Activated CD4-positive, alpha-beta memory T cell treated with anti-CD3 and anti-CD28 coated beads for 36 hours (primary cell): ENCODE measurements at places on chromosomes 11 and 22.

- DNase-seq, result no peak
Measured at GRCh38 chr11:1708716-1709115, 11.7 kb downstream of the KRTAP5-6 start.

- no peak for DNase-seq
Measured at GRCh38 chr11:44498089-44498871, 67.2 kb upstream of the CD82 start.

- DNase-seq, result no peak
Measured at GRCh38 chr11:34332524-34332923, 25.3 kb downstream of the ABTB2 start.

- DNase-seq, result no peak
Measured at GRCh38 chr22:27216444-27216843, 559.1 kb downstream of the MIAT start.

DNA sequence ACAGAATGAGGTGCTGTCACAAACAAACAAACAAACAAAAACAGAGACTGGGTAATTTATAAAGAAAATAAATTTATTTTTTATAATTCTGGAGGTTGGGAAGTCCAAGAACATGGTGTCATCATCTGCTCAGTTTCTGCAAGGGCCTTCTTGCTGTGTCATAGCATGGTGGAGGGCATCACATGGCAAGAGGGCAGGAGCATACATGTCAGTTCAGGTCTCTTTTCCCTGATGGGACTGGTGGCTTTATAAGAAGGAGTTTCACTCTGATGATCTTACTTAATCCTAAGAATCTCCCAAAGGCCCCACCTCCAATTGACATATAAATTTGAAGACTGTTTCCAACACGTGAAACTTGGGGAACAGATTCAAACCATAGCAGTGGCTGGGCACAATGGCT is 135.7 kb downstream of the NECTIN1 start:
- no peak for DNase-seq

DNA sequence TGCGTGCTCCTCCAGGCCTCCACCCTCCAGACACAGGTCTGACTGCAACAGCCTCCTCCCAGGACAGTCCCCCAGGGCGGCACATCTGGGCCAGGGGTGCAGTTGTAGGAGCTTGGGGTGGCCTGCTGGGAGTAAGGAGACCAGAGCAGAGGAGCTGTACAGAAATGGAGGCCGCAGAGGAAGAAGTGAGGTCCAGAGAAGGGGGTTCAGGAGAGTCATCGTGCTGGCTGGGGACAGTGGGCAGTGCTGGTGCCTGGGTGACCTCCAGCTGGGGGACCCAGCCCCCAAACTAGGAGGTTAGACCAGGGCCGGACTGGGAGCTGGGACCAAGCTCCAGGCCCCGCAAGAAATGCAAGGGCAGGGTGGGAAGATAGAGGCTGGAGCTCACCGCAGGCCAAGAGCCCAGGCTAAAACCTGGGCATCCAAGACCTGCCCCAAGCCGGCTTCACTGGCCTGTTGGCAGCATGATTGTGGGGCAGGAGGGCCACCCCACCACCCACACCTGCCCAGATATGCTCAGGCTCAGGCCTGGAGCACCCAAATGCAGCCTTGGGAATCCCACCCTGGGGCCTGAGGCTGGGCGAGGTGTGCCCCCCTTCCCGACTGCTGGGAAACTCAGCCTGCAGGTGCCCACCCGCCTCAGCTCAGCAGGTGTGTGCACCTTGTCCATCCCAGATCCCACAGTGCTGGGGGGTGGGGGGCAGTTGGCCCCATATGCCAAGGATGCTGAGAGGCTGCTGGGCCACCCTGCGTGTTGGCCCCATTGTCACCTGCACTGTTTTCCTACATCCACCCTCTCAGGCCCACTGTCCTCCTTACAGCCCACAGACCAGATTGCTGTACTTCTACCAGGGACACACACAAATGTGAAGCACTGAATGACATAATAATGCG is 96.9 kb downstream of the MORC2 start:
- no peak for DNase-seq

- DNase-seq, result no peak
Measured at GRCh38 chr11:56273854-56274253, at the start of gene OR5T1. TSS of gene OR5T1 (plus strand) at chr11:56274154. CDS start at chr11:56275639, 1,485 bp downstream.

- DNase-seq, result no peak
Measured at GRCh38 chr11:71311176-71311925, 59.0 kb upstream of the SHANK2 start.

- DNase-seq, result peak; percentile 56
Measured at GRCh38 chr11:65439331-65440181, 17.0 kb downstream of the NEAT1 start.

- no peak for DNase-seq
Measured at GRCh38 chr11:95279921-95280868, 49.2 kb upstream of the SESN3 start.

GRCh38 chr11:91947215-91947820 is 277.3 kb upstream of the FAT3 start:
- no peak for DNase-seq

DNA sequence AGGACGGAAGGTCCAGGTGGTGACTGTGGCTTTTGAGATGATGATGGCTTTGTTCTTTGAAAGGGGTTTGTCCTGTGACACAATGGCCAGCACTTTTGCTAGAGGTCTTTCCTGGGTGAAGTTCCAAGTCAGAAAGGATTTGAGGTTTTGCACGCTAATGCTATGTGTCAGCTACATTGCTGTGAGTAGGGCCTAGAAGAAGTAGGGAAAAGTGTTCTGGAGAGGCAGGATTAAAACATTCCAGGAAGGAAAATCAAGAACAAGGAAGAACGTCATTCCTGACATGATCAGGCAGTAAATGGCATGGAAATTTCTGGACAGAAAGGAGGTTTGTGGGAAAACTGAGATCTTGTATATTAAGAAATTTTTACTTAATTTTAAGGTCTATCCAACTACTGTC is 290.7 kb downstream of the NTM start:
- DNase-seq, result no peak

DNA sequence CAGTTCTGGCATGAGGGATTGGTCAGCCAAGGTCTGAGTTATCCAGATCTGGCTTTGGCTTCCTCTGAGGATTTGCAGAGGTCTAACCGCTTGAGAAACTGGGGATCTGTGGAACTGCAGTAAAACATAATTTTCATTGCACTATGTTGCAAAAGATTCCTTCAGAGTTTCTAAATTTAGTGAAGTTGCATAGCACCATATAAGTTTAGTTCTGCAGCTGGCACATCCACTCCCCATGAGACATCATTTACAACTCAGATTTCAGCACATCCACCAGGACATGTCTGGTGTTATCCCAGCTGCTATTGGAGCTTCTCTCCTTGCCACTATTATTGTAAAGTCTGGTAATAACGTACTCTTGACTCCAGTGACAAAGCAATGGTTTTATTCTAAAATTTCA is 181.5 kb downstream of the CWF19L2 start:
- no peak for DNase-seq

DNA sequence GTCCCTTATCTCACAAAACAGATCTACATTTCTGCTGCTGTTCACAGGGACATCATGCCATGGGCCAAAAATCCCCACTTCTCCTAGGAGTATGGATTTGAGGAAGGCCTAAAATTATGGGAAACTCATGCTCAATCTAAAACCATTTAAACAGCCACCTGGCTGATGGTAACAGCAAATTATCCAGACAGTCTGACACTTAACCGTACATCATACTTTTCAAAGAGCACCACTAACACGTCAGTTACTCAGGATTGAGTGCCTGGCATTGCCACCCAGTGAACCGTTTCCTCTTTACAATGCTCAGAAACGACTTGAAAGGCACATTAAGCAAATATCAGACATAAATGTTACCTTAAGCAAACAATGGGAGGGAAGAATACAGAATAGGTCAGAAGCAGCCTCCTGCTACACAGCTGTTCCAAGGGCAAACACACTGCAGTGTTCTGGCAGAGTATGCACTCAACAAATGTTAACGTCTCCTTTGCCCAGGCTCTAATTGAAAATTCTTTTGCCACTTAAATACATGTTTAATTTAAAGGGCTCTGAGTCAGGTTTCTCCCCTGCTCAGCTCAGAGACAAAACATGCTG is 18.8 kb upstream of the SLC36A4 start:
- no peak for DNase-seq

GRCh38 chr11:59011655-59012397 is 72.5 kb downstream of the GLYATL1 start:
- no peak for DNase-seq

GRCh38 chr11:65279741-65280440 is 18.1 kb downstream of the POLA2 start:
- peak; percentile 79 for DNase-seq

DNA sequence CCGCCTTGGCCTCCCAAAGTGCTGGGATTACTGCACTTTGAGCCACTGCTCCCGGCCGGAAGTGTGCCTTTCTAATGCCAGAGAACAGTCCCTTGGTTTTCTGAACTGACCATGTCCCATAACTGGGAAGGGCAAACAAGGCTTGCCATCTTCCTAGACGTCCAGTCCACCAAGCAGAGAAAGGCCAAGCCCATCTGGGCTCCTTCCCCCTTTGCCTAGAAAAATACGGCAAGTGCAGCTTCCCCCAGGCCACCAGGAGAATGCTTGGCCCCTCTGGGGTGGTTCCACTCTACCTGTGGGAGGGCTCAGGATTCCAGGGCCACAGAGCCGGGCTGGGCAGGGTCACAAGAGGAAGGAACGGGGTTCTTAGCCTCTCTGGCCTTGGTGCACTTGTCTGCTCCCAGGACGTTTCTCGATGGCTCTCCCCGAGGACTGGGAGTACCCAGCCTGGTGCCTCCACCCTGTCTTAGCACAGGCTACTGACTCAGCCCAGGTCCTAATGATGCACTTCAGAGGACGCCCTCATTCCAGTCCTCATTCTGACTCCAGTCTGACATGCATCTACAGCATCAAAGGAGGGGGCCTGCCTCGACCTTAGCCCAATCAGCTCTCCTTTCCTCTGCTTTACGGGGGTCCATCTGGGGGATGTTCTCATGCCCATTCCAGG is 1.2 kb downstream of the USP2 start:
- DNase-seq, result no peak

DNA sequence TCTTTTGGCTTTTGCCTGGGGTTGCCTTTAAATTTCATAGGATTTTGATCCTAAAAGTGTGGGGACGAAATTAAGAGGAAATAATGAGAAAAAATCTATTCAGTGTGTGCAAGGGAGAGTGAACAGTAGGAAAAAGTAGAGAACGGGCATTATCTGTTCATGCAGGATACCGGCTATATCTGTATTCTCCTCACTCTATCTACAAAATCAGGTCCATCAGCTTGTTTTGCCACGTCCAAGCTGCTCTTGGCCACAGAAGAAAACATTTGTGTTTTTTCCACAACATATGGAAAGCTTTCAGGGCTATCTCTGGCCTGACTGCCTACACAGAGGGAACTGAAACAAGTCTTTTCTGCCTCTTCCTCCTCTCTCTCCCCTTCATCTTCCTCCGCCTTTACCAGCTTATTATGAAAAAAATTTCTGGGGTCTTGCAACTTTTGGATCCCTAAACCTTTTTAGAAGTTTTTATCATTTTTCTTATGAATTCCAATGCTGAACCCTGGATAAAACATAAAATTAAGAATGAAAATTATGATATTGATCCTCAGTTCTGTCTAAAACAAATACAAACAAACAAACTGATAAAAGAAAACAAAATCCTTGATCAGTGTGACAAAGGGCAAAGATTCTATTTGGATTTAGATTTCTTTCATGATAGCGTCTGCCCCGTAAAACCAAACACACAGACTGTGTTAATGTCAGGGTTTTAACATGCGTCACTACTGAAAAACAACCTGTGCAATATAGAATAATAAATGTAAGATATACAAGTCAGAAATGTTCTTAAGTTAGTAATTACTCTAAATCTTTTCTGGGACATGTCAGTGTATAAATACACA is 219.7 kb downstream of the CNTN5 start:
- DNase-seq, result no peak

DNA sequence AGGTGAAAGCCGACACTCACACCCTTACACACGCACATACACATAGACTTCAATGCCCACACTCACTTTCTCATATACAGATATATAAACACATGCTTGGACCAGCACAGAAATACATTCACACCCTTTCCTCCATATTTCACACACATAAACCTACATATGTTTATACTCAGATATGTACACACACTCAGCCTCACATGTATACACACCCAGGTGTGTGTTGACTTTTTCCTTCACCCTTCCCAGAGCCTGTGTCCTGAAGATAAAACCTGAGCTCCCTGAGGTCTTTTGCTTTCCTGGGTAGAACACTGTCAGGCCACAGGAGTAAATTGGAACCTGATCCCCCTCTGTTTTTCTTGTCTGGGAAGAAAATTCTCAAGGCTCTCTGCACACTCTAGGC is 62.8 kb downstream of the INSC start:
- DNase-seq, result no peak

GRCh38 chr22:23180893-23181720 is 798 bp downstream of the BCR start:
- peak; percentile 47 for DNase-seq

GRCh38 chr11:16812274-16812673 is 73.8 kb downstream of the C11orf58 start:
- DNase-seq, result no peak

GRCh38 chr11:117180661-117181585 is 2.4 kb downstream of the SIDT2 start:
- DNase-seq, result peak; percentile 85

DNA sequence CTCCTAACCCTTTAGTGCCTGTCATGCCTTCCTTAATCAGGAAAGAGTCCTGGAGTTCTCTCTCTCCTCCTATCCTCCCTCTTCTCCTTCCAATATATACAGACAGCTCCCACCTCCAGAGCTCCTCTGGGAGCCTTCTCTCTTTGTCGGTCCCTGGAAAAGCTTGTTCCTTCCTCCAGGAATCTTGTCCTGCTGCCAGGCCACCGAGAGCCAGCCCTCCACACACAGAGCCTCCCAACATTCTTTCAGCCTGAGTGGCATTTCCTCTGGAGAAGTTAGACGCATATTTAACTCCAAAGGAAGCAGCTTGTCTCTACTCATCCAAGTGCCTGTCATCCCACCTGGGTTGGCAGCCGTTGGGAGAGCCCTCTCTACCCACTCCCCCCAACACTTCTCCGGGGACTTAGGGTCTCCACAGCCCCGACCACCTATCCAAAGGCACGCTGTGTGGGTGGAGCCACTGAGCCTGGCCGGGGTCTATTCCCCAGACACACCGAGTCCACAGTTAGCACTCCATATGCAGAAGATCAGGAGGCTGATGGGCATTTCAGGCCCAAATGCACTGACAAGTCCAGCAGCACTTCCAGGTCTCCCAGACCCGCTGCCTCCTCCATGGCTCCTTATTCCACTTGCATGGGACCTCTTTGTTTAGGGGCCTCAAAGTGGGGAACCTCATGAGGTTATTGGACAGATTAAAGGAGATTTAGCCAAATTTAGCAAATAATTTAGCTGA is 31.1 kb downstream of the DKK3 start:
- peak; percentile 3 for DNase-seq
